ENCODE measurements at places on chromosomes 3 and 15.

- no peak for DNase-seq
These were observed 401 bp downstream of the SEC11A start for GRCh38 chr15:84715441-84716035.

DNA sequence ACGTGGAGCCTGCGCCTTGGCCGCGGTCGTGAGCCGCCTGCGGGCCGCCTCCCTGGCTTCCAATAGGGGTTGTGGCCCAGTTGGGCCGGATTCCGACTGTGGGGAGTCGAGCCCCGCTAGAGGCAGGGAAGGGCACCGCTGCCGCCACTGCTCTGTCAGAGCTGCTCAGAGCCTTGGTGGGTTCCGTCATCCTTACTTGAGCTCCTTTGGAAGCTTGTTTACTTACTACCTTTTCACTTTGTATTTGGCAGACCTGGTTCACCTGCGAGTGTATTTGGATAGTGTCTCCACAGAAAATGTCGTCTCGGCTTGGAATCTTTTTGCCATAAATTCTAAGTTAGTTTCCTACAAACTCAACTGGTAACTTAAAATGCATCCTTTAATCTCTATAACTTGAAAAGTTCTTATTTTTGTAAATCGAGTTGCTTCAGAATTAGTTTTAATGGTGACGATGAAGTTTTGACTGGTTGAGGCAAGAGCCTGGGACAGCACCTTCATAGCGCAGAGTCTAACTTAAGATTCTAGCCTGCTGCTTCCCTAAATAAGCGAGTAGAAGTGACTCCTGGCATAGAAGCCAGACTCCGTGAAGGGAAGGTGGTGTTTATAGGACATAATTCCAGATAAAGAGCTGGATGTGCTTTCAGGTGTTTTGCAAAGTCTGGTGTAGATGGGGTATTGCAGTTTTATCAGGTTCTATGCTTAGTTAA lies 800 bp downstream of the DAG1 start:
- DNase-seq: no peak

DNA sequence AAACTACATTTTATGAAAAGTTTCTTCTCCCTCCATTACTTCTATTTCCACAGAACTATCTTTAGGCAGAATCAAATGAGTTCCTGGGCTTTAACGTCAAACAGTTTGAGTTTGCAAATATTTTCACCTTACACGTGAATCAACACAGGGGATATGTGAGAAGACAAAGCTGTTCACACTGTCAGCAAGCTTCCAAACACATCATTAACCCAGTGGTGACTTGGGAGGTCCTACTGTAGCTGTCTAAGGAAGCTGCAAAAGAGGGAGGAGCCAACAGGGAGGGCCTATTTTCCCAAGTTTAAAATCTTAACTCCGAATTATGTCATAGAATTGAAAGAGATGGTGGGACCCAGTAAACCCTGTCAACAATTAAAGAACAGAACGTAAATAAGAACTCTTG lies 337.8 kb upstream of the DNAJC19 start:
- DNase-seq: no peak

DNA sequence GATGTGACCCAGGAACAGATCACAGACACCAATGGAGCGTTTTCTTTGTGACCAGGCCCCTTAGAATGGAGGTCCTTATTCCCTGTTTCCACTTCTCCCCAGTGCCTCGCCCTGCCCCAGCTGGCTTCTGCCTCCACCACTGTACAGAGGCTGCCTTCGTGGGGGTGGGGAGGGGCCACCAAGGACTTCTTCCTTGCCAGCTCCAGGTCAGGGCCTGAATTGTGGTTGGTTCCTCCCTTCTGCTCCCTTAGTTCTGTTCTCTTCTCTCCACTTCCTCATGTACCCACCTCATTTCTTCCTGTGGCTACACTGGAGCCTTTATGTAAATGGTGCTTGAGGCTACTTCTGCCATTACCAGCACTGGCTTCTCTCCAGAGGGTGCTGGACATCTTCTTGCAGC lies 16.4 kb downstream of the TGM4 start:
- no peak for DNase-seq

DNA sequence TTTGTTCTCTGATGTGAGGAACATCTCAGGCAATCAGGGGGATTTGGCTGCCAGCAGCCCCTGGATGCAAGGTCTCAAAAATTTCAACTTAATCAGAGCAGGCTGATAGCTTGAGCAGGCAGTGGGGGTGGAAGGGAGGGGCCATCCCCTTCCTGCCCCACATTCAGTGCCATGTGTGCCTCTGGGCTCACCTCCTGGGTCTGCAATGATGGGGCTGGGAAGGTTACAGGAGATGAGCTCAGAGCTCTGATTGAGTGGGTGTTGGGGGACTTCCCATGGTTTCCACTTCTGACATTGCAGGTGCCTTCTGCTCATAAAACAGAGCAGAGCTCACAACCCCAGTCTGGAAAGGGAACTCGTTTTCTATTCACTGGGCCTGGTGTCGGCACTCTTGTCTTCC lies 37.0 kb downstream of the PARP16 start:
- no peak for DNase-seq

- peak; percentile 22 for DNase-seq
These were observed 208.3 kb upstream of the PLSCR5 start for GRCh38 chr3:146813496-146813895.

- no peak for DNase-seq
These were observed 1.7 kb downstream of the PPCDC start for GRCh38 chr15:75025107-75025506.

GRCh38 chr15:77966540-77967234 lies 110.8 kb downstream of the TBC1D2B start:
- DNase-seq: peak; percentile 40

DNA sequence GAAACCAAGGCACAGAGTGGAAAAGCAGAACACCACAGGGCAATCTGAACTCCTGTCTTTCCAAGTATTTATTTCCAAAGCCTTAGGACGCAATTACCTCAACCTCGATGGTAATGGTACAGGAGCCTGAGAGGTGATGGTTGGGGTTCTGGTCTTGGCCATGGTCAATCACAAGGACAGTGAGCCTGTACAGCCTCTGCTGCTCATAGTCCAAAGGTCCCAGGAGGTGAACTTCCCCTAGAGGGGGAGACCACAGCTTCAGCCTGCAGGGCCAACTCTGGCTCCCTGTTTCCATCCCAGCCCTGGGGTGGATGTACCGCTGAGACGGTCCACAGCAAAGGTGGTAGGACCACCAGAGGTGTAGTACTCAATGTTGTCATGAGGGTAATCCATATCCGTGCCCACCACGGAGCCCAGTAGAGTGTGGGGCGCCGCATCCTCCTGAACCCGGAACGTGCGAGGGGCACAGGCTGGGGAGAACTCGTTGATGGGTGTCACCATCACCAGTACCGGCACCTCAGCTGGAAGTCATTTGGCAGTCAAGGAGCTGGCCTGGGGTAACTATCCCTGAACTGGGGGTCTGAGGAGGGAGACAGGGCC lies 6.1 kb downstream of the CDHR4 start:
- DNase-seq: no peak

GRCh38 chr15:70451821-70452653 lies 311.3 kb downstream of the UACA start:
- DNase-seq: no peak

DNA sequence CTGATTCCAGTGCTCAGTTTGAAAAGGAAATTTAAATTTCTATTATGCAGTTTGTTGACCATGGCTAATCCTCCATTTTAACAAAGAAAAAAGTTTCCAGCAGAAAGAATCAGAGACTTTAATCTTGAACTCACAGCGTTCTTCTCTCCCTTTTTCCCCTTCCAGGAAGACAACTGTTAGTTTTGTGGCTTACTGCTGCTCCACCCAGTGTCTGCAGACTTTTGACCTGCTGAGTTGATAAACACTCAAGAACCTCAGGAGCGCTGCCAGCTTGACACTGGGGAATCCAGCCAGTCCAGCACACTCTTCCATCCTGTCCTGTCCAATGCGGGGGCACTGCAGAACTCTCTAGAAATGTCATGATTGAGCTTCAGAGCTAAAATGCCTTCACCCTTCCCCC lies 134.6 kb downstream of the LRRC28 start:
- DNase-seq: no peak

DNA sequence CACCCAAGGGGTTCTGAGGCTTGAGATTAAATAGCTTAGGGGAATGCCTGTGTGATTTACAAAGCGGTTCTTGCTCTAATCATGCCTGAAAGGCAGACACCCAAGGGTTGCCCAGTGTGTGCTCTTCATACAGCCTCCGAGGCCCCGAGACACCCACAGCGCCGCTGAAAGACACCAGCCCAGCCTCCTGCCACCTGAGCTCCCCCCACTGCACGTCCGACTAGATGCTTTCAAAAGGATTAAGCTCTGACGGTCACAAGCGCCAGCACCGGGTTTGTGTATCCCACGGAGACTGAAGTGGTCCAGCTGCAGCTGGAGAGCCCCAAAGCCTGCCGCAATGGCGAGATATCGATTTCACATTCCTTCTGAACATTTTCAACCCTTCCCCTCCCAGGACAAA lies 50.3 kb downstream of the SPATA12 start:
- DNase-seq: no peak

DNA sequence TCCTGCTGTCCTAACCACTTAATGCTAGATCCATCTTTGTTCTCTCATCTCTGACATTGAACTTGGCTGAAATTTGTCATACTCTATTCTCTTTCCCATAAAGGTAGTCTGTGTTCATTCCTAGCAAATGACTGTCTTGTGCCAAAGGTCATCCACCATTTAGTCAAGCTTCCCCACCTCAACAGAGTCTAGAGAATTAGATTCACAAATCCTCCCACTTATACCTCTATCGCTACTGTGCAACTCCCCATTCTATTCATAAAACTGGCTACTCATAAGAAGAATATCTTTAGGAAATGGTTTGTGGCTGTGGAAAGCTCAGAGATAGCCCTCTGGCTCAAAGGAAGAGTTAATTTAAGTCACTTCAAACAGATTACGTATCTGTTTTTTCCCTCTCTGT lies 59.7 kb upstream of the MBNL1 start:
- DNase-seq: no peak

DNA sequence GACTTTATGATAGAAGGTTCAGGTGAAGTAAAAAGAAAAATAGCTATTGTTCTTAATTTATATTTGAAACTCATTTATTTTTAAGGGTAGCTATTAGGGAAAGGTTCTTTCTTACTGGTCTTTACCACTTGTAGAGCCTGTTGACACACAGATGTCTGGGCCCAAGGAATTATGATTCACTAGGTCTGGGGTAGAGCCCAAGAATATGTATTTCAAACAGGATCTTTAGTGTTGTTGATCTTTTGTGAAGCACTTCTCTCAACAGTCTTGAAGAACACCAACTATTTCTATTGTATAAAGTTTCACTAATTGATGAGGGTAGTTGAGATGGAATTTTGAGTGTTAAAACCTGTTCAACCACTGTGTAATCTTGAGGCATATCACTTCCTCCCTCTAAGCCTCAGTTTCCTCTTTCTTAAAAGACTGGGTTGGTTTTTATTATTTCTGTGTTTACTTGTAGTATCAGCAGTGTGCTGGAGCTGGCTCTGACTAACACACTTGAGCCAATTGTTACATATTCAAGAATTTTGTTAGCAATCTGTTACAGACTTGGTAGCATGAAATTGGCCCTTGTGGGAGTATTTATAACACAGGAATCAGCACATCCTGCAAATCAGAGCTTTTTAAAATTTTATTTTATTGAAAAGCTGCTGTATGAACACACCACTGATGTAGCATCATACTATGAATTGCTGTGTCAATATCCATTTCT lies 155.9 kb downstream of the RBMS3 start:
- DNase-seq: no peak

DNA sequence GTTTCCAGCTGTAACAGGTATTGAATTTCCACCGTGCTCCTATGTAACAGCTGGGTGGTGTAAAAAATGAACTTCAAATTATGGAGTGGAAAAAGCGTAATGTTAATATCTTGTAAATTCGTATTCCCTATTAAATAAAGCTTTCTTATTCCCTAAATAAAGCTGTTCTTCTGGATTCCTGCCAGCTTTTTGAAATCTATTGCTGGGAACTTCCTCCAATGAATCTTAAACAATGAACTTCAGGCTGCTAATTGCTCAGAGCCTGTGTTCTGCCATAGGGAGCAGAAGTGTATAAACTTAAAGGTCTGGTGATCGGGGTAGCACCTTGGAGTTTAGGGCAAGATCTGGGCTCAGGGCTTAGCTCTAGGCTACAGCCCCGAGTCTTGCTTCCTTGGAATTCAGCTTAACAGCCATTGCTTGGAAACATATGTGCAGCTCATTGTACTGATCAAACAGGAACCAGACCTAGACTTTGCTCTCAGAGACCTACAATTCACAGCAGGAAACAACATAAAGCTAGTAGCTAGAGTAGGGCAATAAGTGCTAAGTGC lies 1.4 kb downstream of the ARL14 start:
- DNase-seq: no peak

- DNase-seq: peak; percentile 25
These were observed 9.5 kb downstream of the COPS2 start for GRCh38 chr15:49145651-49146609.

DNA sequence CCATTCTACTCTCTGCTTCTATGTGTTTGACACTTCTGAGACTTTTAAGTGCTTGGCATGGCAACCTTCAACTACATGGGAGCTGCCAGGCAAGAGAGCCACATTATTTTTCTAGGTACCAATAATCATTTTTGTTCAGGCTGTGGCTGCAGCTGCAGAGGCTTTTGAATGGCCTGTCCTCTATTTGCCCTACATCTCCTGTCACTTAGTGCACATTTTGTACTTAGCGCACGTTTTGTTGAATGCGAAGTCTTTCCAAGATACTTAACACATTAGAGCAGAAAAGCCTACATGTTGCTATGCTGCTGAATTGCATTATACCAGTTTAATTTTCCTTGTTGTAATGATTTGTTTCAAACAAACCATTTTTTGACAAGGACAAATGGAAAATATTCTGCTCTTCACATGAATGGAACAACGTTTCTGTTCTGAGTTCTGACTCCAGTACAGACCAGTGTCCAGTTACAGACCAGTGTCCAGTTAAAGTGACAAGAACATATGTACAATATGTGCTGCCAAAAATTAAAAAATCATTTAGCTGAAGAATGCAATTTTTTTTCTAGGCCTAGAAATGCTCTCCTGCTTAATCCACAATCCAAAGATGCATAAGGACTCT lies 113.9 kb downstream of the ABI3BP start:
- DNase-seq: no peak

DNA sequence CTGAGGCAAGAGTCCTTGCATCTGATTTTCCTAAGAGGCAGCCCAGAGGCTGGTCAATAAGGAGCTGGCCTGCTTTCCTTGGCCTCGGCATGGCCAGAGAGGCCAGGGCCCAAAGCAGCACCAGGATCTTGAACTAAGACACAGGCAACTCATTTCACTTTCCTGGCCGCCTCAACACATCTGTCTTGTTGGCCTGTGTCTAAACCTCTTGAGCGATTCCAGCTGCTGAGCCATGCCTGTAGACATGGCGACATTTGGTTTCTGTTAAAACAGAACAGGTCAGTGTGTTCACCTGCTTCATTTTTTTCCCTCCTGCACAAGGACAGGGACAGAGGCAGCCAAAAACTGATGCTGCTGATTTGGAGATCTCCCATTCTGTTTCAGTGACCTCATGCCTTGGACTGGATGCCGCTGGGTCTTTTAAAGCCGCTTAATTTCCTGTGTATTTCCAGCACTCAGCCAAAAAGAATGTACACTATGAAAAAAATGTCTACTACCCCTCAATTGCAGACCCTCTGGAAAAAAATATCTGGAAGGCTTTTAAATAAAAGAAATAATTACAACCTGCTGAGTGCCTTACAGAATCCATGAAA lies 266.6 kb upstream of the ICE2 start:
- no peak for DNase-seq

Data from NCI-H446 (cell line).